RPMI7951 (cell line): ENCODE measurements at places on chromosomes 7 and 10. TPM values are rescaled to one million over a fixed set of nuclear protein-coding genes. Genes with fewer than 3 reads are reported as not detected.

DNA sequence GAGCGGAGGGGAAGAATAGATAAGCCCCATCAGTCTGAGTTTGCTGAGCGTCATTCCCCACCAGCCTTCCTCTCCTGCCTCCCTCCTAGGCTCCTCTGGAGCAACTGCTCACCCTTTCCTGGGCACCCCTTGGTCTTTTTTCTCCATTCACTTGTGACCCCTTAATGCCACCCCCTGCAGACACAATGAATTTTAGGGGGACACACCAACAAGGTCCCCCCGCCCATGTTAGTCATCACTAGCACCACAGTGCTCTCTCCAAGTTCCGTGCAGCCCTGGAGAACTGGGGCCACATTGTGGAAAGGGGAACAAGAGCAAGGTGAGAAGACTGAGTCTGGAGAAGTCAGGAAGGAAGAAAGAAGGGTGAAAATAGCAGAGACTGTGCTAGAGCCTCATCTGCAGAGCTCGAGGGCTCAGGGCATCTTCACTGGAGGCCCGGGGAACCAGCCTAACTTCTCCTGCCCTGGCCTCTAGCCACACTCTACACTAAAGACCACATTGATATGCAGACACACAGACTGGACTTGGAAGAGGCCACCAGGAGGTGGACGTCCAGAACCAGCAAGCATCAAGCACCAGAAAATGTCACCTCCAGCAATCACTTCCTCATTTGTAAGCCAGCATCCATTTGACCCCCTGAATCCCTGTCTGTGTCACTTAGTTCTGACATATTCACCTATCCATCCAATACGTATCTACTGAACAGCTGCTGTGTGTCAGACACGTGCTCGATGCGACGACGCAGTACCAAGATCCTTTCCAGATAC, 17.5 kb downstream of the RGR start:
- no peak for DNase-seq

- DNase-seq = peak; percentile 80
Observed at GRCh38 chr10:88330174-88330573, 252.9 kb downstream of the RNLS start.

GRCh38 chr10:89644691-89644966, 413 bp downstream of the PANK1 start:
- no peak for DNase-seq

GRCh38 chr7:8147760-8148463, 114.1 kb downstream of the ICA1 start:
- DNase-seq = no peak

DNA sequence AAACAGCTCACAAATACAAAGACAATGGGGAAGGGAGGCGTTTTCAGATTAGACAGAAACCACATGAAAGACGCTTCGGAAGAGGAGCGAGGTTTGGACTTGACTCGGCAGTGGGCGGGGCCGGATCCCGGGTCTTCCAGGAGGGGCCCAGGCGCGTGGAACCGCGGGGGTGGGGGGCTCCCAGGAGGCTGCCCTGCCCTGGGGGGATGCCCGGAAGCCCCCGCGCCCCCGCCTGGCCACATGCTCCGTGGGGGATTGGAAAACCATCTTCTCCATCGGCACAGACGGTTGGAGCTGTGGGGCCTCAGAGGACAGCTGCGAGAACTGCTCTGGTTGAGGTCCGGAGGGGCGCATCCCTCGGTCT, 186.0 kb upstream of the SHH start:
- DNase-seq = no peak

DNA sequence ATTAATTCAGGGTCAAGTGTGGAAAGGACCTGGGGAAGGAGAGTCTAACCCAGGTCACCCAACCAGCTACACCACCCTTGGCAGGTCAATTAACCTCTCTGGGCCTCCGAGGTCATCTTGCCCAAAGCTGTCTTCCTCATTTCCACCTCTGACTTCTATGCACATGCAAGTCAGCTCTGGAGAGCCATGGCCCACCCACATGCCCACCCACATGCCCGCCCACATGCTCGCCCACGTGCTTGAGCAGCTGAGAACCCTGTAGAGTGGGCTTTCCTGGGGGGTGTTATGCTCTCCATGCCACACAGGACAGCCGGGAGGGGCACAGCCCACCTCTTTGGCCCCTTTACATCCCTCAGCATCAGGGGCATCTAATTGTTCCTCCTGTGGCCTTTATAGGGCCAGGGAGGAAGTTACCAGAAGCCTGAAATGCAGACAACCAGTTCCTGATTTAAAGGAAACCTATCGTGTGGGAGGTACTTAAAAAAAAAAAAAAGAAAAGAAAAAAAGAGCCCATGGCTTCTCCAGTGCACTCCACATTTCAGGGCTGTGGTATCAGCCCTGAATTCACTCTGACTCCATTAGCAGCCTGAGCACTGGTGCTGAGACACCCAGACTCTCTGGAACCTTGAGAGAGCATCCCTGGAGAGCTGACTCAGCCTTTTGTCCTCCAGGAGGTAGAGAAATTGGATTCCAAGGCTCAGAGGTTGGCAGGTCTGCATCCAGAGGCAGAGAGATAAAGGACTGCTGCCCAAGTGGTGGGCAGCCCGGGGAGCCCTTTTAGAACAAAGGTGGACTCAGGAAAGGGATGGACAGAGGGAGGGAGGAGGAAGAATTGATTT, 176.2 kb upstream of the ZMIZ1 start:
- no peak for DNase-seq

GRCh38 chr10:130720235-130720634, 584.0 kb downstream of the GLRX3 start:
- no peak for DNase-seq

DNA sequence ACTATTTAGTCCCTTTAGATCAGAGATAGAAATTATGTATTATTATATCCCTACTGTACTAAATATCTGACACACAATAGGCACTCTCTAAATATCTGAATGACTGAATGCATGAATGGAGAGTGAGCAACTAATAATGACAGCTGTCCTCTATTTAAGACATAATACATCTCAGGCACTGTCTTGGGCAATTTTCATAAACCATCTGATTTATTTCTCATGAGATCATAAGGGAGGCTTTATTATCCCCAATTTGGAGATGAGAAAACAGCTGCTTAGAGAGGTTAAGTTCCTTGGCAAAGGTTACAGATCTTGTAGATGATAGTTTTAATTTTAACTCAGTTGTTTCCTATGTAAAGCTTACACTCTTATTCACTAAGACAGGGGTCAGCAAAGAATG, 570.6 kb downstream of the GRM8 start:
- no peak for DNase-seq

- DNase-seq = no peak
Observed at GRCh38 chr10:114398587-114399331, 5.5 kb downstream of the AFAP1L2 start.

DNA sequence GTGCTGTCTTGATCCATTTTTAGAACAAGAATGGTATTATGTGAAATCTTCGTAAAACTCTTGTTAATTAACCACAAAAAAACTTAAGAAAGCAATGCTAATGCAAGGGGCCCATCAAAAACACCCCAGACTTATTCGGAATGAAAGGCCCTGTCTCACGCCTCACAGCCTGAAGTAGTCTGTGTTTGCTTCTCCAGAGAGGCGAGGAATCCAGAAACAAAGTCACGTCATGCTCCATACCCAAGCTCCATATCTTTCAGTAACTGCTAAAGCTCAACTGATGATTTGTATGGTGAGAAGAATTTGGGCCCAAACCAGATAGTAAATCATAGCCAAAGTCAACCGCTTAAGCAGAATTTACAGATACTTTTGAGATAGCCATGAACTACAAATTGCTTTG, 155.4 kb downstream of the ATE1 start:
- DNase-seq = peak; percentile 31

DNA sequence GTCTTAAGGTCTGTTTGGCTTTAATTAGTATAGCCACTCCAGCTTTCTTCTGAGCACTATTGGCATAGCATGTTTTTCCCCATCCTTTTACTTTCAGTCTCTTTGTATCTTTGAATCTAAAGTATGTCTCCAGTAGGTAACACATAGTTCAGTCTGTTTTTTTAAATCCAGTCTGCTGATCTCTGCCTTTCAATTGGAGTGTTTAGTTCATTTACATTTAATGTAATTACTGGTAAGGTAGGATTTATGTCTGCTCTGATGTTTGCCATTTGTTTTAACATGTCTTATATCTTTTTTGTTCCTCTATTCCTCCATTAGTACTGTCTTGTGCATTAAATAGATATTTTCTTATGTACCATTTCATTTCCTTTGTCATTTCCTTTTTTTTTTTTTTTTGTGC, 72.5 kb downstream of the EXOC6 start:
- DNase-seq = no peak

DNA sequence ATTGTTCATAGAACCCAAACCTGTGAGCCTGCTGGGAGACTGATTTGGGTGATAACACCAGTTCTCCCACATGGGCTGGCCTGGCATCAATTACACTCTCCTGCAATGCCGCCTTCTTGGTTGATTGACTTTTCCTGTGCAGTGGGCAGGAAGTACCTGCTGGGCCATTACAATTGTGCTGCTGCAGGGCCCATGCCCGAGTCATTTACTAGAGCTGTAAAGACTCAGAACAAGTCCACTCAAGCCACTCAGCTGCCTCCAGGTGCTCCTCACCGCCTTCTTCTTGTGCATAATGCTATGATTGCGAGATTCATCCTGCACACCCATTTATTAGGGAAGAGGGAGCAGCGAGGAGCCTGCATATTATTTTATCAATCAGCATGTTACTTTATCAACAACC, 264.0 kb downstream of the TCERG1L start:
- no peak for DNase-seq

DNA sequence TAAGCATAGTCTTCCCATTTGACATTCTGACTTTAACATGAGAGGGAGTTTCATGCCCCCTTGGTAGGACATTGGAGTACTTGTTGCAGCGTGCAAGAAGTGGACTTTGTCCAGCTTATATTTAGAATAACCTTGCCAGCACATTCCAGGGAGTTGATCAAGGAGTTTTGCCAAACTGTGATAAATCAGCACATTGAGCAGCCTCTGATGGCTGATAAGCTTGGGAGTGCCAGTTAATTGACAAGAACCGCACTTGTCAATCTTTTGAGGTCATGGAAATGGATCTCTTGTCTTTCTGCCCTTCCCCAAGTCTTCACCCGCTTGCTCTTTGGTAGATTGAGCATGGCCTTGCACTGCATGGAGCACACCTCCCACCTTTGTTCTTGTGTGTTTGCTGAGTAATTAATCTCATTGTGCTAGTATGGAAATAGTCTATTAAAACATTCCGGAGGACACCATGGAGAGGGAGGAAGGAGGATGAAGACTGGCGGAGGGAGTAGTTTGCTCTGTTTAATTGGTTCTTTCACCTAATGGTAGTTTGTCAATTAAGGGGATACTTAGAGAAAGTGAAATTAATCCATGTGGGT, 668.5 kb upstream of the GALNT17 start:
- DNase-seq = no peak

- peak; percentile 89 for DNase-seq
Observed at GRCh38 chr10:125035136-125035535, 93.2 kb downstream of the ZRANB1 start.

GRCh38 chr10:88473989-88474883, 108.9 kb downstream of the RNLS start:
- DNase-seq = no peak

- no peak for DNase-seq
Observed at GRCh38 chr7:12731775-12732174, 44.3 kb downstream of the ARL4A start.

DNA sequence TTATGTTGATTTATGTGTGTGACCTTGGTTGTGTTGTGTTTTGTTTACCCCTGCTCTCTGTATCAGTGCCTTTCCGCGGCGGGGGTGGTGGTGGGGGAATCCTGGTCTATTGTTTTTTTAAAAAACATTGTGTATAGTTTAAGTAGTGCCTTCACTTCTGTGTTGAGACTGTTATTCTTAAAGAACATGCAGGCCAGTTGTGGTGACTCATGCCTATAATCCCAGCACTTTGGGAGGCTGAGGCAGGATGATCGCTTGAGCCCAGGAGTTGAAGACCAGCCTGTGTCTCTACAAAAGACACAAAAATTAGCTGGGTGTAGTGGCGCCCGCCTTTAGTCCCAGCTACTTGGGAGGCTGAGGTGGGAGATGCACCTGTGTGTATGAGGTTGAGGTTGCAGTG, 429.0 kb upstream of the LRGUK start:
- no peak for DNase-seq

DNA sequence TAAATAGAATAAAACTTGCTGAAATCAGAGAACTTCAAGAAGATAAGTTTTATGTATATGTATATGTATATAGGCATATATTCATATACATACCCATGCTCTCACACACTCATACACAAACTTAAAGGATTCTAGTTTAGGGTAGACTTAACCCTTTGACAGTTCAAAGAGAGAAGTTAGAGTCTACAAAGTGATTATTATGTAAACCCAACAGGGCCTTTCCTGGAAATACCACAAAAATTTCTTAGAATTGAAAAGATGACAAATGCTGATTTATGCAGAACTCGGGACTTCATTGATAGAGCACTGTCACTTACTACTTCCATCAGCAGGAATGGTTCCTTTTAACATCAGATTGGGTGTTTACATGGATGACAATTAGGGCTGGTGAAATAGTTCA, 763.5 kb downstream of the AUTS2 start:
- no peak for DNase-seq

DNA sequence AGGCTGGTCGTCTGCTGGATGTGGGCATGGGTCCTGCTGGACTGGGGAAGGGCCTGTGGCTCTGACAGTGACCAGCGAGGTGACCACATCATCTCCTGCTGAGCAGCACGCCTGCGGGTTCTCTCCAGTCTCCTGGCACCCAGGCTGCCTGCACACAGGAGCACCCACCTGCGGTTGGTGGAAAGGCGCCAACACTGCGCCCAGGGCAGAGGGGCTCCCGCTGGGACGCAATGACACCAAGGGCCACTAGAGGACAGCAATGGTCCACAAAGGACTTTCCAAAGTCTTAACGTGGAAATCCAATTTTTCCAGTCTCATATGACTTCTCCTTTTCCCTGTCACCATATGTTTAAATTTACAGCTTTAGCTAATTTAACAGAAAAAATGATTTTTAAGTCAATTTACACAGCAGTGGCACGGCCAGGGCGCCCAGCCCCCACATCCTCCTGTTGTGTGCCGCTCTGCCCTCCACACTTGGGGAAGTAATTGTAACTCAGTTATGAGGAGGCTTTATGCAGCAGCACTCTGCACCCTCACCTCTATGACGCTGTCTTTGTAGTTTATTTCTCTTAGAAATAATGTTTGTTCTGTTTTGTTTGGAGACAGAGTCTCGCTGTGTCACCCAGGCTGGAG, 38.1 kb downstream of the CFAP46 start:
- peak; percentile 26 for DNase-seq

DNA sequence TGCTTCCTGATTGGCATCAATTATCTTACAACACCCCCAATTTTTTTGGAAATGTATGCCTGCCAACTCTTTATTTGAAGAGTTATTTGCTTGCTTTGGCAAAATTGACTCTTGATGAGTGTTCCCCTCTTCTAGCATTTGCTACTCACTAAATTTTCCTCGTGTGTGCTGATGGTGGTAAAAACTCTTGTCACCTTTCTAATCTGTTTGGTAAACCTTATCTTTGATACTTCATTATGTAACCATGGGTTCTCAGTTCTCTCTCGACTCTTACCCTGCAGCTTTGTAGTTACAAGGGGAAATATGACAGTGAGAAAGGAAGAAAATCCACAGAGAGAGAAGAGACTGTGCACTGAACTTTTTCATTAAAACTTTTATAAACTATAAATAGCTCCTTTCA, 102.5 kb downstream of the CDK14 start:
- no peak for DNase-seq

The CPVL gene
- total RNA-seq = 3.8 and 5.8 TPM in 2 replicates

The LIPJ gene
- total RNA-seq = under 0.01 and 0.12 TPM in 2 replicates

The LOXL4 gene
- total RNA-seq = under 0.01 and 0.10 TPM in 2 replicates

The NPS gene
- total RNA-seq = not detected in 2 replicates

The ELMO1 gene
- 0.29 and 0.36 TPM in 2 replicates for total RNA-seq
